Stimulated activated CD8-positive, alpha-beta memory T cell treated with anti-CD3 and anti-CD28 coated beads, Interleukin-4, amount 100 ng/mL, for 1 hour (primary cell): ENCODE measurements at places on chromosomes 7 and 10.

DNA sequence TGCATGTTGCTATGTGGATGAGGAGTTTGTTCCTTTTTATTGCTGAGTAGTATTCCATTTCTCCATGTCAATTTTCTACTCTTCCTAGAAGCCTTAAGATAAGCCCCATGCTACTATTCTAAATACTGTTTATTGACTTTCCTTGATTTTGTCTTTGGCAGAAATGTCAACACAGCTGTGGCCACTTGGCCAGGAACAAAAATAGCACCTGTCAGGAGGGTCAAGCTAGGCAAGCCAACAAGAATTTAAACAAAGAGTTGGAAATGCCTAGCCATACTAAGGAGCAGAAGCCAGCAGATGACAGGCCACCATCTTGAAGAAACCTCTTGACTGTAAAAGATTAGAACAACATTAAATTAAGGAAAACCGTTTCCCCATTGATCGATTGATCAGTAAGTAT, 34.7 kb downstream of the JAZF1 start:
- no peak for DNase-seq

DNA sequence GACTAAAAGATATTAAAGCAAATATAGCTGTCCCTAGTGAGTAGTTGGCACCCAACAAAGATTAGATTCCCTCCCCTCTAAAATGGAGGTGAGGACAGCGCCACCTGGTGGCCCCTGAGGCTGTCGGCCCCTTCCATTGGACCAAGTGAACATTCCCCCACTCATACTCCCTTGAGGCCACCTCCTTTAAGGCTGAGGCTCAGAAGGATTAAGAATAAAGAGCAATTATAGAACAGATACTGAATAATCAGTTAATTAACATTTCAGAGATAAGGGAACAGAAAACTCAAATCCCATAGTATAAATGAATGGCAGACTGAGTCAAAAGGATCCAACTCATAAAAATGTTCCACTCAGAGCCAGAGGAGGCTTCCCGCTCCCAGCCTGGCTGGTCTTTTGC, 130.4 kb upstream of the GHITM start:
- DNase-seq: no peak

- no peak for DNase-seq
Observed at GRCh38 chr7:147646568-147646967, 944.0 kb upstream of the C7orf33 start.

GRCh38 chr7:139855498-139856270, 26.6 kb downstream of the TBXAS1 start:
- DNase-seq: no peak
